Fibroblast of upper back skin (primary cell): ENCODE measurements at places on chromosomes 2 and 18.
A peak's percentile ranks its signal among the peaks of the same experiment; 100 is the strongest.

- DNase-seq, result no peak
Observed at GRCh38 chr2:15074751-15075700, 442.5 kb downstream of the LRATD1 start.

- DNase-seq, result no peak
Observed at GRCh38 chr18:79062806-79063205, 6.4 kb upstream of the ATP9B start.

GRCh38 chr2:115913921-115914320, 1471.5 kb downstream of the DPP10 start:
- DNase-seq, result no peak

DNA sequence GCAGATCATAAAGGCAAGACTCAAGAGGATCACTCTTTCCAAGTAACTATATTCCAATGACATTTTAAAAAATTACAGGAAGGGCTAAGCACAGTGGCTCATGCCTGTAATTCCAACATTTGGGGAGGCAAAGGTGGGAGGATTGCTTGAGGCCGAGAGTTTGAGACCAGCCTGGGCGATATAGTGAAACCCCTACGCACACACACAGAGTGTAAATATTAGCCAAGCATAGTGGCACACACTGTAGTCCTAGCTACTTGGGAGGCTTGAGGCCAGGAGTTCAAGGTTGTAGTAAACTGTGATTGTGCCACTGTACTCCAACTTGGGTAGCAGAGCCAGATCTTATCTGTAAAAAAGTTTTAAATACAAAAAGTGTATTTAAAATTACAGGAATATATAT, 450.2 kb upstream of the NRP2 start:
- no peak for DNase-seq

DNA sequence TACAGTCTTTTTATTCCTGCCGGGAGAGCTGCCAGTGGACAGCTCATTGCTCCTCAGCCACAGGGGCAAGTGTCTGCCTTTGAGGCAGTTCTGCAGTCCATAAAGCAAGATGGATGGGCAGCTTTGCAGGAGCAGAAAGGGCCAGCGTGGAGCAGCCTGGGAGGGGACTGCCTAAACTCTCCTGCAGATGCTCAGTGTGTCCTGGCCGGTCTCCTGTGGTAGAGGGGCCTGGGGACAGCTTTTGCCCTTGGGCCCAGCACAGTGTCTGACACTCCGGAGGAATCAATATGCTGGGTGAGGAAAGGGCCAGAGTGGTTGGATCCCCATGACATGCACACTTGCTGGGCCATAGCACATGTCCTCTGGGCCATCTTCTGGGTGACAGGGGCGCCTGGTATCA, 65.7 kb upstream of the DAPL1 start:
- DNase-seq, result no peak

GRCh38 chr18:12886498-12887126, 2.6 kb upstream of the PTPN2 start:
- DNase-seq, result no peak

GRCh38 chr2:31267437-31268120, 33.6 kb downstream of the EHD3 start:
- DNase-seq, result no peak

DNA sequence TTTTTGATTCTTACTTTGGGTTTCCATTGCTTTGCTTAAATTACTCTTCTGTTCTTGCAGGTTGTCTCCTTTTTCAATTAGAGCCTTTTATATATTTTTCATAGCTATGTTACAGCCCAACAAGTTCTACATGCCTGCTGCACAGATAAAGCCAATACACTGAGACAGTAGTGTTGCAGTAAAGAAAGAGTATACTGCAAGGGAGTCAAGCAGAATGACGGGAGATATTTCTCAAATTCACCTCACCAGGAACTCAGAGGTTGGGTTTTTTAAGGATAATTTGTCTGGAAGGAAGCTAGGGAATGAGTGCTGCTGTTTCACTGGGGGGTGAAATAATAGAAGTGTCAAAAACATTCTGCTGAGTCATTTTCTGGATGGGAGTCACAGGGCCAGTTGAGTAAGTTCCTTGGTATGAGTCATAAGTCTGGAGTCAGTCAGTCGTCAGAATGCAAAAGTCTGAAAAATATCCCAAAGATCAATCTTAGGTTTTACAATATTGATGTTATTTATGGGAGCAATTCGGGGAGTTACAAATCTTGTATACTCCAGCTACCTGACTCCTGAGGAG, 193.0 kb upstream of the RGPD4 start:
- peak; percentile 93 for DNase-seq

DNA sequence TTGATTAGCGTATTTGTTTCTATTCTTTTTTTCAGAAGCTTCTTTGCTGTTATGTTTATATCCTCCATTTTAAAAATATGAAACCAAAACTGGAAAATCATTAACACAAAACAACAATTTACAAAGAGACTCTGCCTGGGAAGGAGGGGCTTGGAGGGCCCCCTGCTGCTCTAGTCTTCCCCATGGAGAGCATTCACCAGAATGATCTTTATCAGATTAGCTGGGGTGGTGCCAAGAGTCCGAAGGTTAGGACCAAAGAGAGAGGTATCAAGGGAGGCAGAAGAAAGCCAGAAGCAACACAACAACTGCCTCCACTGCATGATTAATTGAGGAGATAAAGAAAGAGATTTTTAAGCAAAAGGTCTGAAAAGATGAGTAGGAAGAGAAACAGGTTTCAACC, 218.6 kb downstream of the IRS1 start:
- DNase-seq, result no peak

DNA sequence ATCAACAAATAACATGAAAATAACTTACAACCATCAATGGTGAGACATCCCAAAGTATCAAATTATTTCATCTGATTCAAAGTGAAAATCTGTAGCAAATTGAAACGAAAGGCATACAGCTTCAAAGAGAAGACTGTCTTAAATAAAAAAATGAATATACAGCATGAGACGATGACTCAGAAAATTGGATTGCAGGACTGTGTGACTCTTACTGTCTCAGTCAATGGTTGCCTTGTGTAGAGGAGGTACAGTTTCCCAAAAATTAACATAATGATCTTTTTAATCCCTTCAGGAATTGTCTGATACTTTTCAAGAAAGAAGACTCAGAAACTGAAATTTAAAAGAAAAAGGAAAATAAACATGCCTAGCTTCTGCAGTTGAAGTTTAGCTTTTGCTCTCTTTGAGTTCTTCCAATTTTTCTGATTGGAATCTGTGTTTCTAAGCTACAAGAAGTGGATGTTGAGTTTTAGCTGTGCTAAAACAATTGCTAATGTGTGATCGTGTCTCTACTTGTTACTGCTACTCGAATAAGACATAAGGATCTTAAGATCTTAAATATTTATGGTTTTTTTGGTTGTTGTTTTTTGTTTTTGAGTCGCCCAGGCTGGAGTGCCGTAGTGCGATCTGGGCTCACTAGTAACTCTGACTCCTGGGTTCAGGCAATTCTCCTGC, 41.1 kb upstream of the EPB41L3 start:
- peak; percentile 80 for DNase-seq

- DNase-seq, result no peak
Observed at GRCh38 chr2:145524836-145525235, 1004.9 kb upstream of the ZEB2 start.

DNA sequence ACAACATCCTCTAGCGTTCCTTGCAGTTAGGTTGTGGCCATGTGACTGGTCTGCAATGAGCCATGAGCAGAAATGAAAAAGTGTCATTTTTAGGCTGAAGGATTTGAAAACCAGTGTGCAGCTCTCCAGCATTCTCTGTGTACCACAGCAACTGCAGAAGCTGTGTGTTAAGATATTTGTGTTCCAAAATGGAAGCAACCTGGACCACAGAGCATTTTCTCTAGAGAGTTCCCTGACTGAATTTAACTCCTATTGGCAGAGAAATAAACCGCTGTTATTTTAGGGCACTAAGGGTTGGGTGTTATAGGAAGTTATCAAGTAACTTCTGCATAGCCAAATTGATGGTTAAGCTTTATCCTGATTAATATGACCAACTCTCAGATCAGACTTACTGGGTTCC, 257.2 kb upstream of the THUMPD2 start:
- DNase-seq, result no peak
